Left forelimb (tissue), 1 donor: ENCODE measurements at places on chromosomes 7 and 10.

DNA sequence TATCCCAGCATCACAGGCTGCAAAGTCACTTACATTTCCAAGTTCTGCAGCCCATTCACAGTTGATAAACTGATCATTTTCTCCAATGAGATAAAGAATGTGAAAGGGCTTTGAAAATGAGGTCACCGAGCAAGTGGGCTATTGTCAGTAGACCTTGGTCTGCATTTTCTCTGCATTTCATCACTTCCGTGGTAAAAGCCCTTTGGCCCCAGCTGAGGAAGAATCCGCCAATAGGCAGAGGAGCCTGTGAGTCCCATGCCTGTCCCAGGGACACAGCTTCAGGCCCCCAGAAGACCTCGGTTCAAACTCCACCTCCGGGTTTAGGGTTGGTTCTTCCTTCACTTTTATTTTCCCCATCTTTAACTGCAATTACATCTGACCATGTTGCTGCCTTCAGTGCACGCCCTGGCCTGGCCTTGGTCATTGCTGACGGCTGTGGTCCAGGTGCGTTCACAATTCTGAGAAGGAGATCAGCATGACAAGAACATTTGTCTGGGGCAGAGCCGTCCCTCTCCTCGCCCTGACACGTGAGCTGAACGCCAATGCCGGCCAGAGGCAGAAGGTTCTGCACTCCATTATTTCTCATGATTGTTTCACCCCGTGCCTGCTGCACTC is 292.5 kb downstream of the TCERG1L start:
- peak; percentile 33 for DNase-seq

DNA sequence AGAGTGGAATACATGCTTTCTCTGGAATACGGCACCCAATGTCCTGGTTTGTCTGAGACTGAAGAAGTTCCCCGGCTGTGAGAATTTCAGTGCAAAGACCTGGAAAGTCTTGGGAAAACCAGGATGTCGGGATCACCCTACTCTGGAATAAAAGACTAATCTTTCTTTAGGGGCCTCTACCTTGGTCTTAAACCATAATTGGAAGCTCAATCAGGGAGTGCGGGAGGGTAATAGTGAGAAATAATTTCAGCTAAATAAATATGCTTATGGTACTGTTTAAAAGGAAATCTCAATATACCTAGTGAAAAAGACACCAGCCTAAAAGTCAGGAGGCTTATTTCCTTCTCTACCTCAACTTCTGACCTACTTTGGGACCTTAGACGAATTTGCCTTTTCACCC is 236.1 kb upstream of the GLI3 start:
- no peak for DNase-seq

DNA sequence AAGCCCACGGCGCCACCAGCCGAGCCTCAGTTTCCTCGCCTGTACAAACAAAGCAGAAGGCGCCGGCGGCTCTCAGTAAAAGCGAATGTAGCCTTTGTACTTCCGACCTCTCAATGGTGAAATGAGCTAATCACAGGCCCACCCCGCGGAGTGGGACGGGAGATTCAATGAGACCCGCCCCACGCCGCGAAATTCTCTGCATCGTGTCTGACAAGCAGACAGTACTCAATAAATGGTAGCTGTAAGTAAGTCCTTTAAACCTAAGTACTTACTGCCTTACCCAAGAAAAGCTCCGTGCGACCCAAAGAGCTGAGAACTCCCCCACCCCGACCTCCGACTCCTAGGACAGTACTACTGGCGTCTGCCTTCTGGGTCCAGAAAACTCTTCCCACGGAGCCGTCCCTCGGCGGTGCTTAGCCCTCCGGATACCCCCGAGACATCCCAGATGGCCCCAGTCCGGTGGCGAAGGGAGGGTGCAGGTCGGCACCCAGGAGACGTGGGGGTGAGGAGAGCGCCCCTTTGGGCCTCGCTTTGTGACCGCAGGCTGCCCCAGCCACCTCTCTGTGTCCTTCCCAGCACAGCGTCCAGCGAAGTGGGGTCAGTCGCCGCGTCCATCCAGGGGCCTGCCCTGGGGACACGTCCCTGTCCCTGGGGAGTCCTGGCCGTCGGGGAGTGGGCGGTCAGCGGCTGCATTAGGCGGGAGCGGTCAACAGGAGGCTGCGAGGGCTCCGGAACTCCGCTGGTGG is 972 bp upstream of the CXCL12 start:
- DNase-seq, result peak; percentile 75

DNA sequence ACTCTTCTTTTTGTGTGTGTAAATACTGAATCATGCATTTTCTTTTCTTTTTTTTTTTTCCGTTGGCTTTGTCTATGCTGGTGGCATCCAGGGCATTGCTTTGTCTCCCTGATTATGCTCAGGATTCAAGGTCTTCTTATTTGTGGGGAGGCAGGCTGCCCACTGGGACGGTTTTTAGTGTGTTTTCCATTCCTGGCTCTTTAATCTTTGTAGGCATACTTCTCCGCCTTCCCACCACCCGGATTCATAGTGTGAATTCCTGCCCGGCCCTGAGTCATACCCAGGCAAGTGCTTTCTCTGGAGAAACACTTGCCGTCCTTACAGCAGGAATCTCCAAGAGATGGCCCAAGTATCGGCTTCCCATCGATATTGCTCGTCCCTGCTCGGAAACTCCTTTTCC is 5.2 kb downstream of the ZNF655 start:
- DNase-seq, result no peak

- DNase-seq, result no peak
Measured at GRCh38 chr7:28078036-28078901, 102.3 kb downstream of the JAZF1 start.

GRCh38 chr10:72981882-72982529 is 27.4 kb upstream of the PLA2G12B start:
- DNase-seq, result no peak

GRCh38 chr7:153887749-153888569 is 164.2 kb upstream of the DPP6 start:
- peak; percentile 68 for DNase-seq

- no peak for DNase-seq
Measured at GRCh38 chr7:84823530-84823929, 363.3 kb downstream of the SEMA3D start.

GRCh38 chr10:22978287-22978686 is 50.4 kb downstream of the ARMC3 start:
- DNase-seq, result no peak

GRCh38 chr10:104689105-104689504 is 48.0 kb downstream of the SORCS3 start:
- DNase-seq, result no peak

- no peak for DNase-seq
Measured at GRCh38 chr7:151665368-151665767, 145.7 kb upstream of the RHEB start.

GRCh38 chr10:118210276-118210675 is 131.8 kb downstream of the FAM204A start:
- no peak for DNase-seq

GRCh38 chr10:32263300-32263699 is 83.7 kb downstream of the EPC1 start:
- no peak for DNase-seq

- no peak for DNase-seq
Measured at GRCh38 chr7:111509288-111509687, 53.0 kb downstream of the IMMP2L start.

- no peak for DNase-seq
Measured at GRCh38 chr7:36045326-36045725, 107.7 kb upstream of the EEPD1 start.

GRCh38 chr10:72692744-72692993 is 726 bp downstream of the MCU start:
- no peak for DNase-seq

DNA sequence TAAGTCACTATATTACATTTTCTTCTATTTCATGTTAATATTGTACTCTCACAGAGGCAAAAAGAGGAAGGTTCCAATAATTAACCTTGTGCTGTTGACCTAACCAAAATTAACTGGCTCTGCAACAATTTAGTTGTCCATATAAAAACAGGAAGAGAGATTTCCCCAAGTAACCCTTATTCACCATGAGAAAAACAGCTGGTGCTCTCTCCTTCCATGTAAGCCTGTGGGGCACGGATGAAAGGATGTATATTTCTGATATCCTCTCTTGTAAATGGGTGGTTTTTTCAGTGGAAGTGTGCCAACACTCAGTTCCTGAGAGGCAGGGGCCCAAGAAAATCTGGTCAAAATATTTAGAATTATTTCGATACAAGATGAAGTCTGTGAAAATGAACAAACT is 358.1 kb downstream of the CRPPA start:
- no peak for DNase-seq

DNA sequence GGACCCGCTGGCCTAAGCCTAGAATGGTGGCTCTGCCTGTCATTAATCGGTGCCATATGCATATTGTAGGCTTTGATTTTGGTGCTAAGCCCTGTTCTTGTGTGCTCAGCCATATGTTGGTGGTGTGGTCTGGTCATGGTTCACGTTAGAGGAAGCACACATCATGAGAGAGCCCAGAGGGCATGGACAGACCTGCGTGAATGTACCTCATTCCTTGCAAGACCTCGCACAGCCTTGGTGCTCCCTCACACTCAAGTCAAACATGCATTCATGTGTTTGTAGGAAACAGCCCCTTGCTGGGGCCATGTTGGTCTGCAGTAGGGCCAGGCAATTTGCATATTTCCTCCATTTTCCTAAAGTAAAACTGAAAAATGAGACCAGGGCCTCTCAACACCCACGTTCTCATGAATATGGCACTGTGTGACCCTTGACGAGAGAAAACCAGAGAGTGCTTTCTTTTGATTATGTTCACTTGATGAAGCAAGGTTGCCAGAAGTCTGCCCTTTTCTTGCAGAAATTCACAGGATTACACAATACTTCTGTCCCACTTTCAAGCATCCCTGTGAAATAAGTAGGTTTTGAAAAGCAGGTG is 268.7 kb downstream of the CELF2 start:
- no peak for DNase-seq

- DNase-seq, result no peak
Measured at GRCh38 chr10:29553544-29554250, 81.1 kb downstream of the SVIL start.

DNA sequence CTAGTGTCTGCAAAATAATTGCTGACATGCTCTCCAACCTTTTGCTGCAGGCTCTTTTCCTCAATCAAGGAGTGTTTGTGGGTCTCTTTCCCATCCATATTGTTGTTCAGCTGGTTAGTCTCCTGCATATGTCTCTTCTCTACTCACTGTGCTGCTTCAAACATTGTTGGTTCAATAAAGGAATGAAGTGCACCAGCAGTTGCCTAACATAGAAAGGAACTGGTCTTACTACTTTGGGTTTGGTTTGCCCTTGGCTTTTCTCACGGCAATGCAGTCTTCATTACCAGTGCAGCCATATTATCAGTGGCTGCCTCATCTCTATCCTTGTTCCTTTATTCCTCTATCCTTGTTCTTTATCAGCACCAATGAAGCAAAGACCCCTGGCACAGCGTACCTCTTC is 169.7 kb upstream of the TPK1 start:
- no peak for DNase-seq

- DNase-seq, result no peak
Measured at GRCh38 chr7:15593382-15593781, 31.6 kb upstream of the AGMO start.

DNA sequence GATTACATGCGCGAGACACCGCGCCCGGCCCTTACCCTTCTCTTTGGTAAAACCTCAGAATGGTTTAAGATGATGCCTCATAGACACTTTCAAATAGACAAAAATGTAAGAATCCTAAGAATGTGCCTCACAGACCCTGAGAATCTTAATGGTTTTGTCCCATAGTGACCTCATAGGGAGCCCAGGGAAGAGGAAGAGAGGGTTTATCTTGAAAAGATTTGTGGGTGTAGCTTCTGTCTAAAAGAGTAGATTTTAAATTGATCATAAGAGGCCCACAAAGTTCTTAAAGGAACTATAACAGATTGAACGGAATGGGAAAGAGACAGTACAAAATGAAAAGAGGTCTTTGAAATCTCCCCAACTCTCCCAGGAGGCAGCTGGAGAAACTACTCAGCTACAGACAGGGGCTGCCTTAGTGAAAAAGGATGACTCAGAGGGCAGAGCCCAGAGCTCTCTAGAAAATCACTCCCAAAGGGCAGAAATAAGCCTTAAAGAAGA is 220.6 kb downstream of the ADRA2A start:
- no peak for DNase-seq

DNA sequence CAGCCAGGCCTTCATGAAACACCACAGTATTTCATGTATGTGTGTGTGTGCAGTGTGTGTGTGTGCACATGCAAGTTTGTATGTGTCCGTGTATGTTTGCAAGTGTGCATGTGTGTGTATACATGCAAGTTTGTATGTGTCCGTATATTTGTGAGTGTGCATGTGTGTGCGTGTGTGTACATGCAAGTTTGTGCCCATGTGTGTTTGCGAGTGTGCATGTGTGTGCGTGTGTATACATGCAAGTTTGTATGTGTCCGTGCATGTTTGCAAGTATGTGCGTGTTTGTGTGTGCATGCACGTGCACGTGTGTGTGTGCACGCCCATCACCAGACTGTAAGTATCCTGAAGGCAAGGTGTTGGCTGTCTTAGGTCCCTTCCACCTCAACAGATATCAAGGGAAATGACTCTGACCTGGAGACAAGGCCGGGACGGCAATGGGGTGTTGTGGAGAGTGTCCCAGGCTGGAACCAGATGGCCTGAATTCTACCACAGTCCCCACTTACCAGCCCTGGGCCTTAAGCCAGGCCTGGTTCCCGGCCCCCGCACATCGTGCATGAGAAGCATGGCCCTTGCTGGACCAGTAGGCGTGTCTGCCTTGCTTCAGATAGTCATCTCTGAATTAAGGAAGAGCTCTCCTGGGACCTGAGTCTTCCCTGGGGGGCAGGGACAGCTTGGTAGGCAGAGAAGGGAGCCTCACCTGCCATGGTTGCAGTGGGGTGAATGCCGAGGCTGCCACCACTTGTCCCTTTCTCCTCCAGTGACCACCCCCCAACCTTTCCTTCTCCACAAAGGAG is 140.0 kb downstream of the GRK5 start:
- DNase-seq, result no peak

DNA sequence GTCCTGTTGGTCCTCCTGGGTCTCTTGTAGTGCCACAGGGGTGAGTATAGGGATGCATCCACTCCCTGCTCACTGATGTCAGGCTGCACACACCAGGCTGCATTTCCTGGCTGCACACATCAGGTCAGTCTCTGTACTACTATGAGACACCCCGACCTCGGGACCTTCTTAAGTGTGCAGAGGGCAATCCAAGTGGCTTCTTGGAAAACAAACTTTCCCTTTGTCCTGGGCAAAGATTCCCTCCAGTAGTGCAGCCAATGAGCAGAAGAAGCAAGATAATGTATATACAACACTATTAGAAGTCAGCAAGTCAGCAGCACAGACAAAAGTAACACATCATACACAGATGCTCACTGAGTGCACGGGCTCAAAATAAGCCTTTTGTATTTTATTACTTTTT is 493.5 kb downstream of the GRID1 start:
- DNase-seq, result no peak

DNA sequence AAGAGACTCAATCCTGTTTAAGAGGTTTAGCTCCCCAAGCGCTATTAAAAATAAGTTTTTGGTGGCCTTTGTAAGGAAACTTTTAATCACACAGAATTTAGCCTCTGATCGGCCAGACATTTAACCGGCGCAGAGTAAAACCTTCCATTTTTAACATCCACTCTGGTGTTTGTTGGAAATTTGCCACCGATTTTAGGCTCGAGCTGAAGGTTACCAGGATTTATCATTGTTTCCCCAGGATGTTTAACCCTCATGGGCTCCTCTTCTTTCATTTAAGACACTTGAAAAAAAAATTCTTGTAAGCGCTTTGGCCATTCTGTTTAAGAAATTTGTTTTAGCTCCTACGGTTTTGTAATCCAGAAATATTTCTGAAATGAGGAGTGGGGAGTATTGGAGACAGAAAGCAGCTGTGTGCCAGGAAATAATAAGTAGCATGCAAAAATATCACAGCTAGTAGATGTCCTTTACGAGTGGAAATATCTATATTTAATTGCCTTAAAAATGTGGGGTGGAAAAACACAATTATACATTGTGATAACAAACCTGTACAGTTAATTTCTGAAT is 3.4 kb downstream of the NEUROD6 start:
- DNase-seq, result no peak

- no peak for DNase-seq
Measured at GRCh38 chr10:118955951-118956801, 73.3 kb upstream of the NANOS1 start.
